ENCODE measurements at places on chromosomes 13 and 19.
A peak's percentile ranks its signal among the peaks of the same experiment; 100 is the strongest.

GRCh38 chr19:4083677-4084546 lies 17.2 kb upstream of the ZBTB7A start:
- peak; percentile 56 for DNase-seq

DNA sequence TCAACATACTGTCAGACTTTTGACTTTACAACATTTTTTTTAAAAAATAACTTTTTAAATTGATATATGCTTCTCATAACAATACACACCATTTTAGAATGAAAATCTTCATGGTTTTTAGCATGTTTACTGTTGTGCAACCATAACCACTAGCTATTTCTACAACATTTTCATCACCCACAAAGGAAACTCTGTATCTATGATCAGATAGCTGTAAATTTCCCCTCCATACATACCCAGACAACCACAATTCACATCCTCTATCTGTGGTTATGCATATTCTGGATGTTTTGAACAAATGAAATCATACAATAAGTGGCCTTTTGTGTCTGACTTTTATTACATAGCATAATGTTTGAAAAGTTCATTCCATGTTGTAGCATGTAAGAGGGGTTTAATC lies 1666.0 kb downstream of the EFNB2 start:
- DNase-seq: no peak

DNA sequence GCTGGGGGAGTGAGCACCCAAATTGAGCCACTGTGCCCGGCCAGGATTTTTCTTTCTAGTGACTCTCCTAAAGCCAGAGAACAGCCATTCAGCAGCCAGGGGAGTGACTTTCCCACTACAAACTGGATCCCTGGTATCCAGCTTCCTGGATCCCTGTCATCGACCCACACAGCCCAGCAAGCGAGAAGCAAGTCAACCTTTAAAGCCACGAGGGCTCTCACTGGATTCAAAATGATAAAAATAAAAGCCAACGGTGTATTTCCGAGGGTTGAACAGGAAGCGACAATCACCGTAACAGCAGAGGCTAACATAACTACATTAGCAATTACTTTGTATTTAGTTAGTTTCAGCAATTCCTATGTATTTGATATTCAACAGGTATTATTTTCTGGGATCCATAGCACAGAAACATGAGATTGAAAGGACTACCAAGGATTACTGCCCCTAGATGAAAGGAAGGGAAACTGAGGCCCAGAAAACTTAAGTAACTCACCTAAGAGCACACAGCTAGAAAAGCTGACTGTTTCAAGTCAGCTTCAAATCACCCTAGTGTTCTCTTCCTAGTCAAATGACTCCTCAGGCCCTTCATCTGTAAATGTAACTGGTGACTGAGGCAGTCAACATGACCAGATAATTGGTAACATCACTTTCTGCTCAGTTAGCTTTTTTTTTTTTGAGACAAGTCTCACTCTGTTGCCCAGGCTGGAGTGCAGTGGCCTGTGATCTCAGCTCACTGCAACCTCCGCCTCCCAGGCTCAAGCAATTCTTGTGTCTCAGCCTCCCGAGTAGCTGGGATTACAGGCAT lies 2.7 kb downstream of the RFX1 start:
- DNase-seq: peak; percentile 47

GRCh38 chr13:75405976-75406703 lies 75.8 kb downstream of the TBC1D4 start:
- DNase-seq: no peak

- DNase-seq: no peak
These were observed 3.5 kb downstream of the KLK7 start for GRCh38 chr19:50980208-50980607.

- DNase-seq: no peak
These were observed 146.3 kb upstream of the WASF3 start for GRCh38 chr13:26411206-26411605.

- DNase-seq: no peak
These were observed 932.5 kb upstream of the MIR17HG start for GRCh38 chr13:90414691-90415596.

- DNase-seq: no peak
These were observed 3.8 kb upstream of the KCTD12 start for GRCh38 chr13:76890021-76890420.

DNA sequence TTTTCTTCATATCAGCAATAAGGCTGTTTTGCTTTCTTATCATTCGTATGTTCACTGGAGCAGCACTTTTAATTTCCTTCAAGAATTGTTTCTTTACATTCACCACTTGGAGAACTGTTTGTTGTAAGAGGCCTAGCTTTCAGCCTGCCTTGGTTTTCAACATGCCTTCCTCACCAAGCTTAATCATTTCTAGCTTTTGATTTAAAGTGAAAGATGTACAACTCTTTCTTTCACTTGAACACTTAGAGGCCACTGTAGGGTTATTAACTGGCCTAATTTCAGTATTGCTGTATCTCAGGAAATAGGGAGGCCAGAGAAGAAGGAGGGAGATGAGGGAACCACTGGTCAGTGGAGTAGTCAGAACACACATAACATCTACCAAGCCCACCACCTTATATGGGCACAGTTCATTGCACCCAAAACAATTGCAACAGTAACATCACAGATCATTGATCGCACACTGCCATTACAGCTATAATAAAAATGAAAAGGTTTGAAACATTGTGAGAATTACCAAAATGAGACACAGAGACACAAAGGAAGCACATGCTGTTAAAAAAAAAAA lies 181.4 kb upstream of the TUBA3C start:
- DNase-seq: no peak

DNA sequence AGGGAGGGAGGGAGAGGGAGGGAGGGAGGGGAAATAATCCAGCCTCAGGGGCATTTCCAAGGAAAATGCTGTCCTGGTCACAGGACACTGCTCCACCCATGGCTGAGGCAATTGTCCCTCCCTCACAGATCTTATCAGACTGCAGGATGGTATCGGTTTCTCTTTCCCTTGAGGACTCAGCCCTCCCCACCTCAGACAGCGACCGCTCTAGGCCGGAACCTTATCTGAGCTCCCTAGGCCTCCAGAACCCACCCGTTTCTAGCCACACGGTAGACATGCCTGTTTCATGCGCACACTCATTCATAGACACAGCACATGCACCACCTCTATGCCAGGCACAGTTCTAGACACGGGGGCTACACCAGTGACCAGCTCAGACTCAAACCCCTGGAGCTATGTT lies 10.0 kb upstream of the IZUMO2 start:
- no peak for DNase-seq
